CD4-positive, alpha-beta T cell treated with Interleukin-4 for 4 hours (primary cell): ENCODE measurements at places on chromosomes 13 and 19.

- no peak for DNase-seq
These were observed 115.4 kb downstream of the FLT1 start for GRCh38 chr13:28379371-28380083.

DNA sequence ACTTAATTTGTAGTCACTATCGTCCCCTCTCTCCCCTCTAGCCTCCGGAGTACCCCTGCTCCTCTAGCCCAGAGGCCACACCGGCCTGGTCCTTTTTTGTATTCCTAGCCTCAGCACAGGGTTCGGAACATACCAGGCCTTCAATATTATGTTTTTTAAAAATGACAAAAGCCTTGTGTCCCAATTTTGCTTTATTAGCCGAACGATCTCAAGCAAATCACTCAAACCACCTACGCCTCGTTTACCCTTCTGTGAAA, 463 bp upstream of the POMP start:
- no peak for DNase-seq

DNA sequence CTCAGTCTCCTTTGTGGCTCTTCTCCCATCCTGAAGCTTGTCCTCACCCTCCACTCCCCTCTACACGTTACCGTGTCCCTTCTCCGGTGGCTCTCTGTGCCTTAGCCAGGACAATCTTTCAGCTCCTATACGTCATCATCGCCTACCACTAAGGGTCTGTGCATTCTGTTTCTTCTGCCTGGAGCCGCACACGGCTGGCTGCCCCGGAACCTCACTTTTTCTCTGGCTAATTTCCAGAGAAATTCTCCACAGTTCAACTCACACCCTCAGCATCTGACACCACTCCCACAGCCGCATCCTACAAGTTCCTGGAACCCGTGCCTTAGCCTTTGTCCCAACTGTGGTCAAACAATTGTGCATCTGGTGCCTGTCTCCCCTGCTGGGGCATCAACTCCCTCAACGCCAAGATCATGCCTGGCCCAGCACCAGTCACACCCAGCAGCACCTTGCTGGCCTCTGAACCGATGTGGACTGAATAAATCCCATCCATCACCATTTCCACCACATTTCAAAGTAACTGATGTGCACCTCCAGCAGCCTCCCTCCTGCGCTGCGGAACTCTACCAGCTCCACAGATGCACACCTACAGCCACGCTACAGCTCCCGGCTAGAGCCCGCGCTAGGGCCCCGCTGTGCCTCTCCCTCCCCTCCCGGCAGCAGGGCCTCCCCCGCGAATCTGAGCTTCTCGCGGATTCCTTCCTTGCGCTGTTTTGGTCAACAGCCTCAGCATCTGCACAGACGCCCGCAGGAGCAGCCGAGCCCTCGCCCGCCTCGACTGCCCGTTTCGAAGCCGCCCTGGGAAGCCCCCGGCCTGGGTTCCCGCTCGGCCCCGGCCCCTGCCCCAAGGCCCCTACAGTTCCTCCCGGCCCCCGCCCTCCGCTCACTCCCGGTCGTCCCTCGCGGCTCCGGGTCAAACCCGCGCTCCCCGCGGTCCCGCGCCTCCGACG, 689 bp downstream of the DCUN1D2 start:
- DNase-seq, result peak; percentile 11

DNA sequence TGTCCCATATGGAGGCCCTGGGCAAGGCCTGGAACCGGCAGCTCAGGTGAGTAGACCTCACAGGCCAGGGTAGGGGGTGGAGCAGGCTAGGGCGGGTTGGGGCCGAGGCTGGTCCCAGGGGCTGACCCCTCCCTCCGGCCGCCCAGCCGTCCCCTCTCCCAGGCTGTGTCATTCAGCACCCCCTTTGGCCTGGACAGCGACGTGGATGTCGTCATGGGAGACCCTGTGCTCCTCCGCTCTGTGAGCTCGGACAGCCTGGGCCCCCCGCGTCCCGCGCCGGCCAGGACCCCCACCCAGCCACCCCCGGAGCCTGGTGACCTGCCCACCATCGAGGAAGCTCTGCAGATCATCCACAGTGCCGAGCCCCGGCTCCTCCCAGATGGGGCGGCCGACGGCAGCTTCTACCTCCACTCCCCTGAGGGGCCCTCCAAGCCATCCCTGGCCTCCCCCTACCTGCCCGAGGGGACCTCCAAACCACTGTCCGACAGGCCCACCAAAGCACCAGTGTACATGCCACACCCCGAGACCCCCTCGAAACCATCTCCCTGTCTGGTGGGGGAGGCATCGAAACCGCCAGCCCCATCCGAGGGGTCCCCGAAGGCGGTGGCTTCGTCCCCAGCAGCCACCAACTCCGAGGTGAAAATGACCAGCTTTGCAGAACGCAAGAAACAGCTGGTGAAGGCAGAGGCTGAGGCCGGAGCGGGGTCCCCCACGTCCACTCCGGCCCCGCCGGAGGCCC, 16.0 kb downstream of the CAMSAP3 start:
- DNase-seq, result no peak

DNA sequence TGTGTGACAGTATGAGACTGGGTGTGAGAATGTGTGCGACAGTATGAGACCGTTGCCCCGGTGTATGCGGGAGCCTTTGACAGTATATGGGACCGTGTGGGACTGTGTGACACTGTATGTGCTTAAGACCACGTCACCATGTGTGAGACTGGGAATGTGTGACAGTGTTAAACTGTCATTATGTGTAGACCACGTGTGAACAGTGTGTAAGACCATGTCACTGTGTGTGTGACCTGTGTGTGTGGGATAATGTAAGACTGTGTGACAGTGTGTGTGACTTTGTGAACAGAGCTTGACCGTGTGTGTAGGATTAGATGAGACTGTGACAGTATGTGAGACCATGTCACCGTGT, 549 bp downstream of the ZNF583 start:
- peak; percentile 20 for DNase-seq

DNA sequence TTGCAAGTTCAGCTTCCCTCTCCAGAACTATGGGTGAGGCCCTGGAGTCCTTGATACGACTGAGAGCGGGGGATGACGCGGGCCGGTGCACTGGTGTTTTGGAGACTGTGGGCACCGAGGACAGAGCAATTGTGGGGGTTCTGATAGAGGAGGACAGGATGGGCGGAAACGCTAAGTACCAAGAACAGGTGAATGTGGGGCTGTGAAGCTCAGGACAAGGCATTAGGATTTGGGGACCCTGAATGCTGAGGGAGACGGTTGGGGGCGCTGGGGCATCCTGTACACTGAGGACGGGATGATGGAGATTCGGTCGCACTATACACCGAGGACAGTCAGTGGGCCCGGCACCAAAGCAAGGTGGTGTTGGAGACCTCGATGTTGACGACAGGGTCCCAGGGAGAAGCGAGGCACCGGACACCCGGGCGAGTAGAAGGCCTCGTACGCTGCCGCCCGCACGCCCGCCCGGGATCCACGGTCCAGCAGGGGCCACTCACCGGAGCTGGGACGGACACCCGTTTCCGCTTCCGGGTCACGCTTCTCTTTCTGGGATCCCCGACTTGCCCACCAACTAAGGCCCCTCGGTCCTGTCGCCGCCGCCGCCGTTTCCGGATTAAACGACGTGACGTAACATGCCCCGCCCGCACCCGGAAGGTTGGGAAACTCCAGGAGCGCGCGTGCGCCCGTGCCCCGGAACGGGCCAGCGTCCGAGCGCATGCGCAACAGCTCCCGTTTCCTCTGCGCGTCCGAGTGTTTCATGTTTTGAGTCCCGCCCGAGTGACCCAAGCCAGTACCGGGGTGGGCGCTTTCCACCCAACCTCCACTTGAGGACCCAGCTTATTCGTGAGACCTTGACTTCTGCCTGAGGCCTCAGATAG, at the start of gene CHMP2A:
Gene CHMP2A (minus strand): TSS at position 612 of the 875 bp plus-strand sequence. CDS start 893 bp downstream, outside the sequence.
- DNase-seq, result peak; percentile 96

GRCh38 chr19:41363753-41364523, at the start of gene B9D2:
TSS of gene B9D2 (minus strand) at chr19:41364149. CDS start at chr19:41363519, 630 bp downstream.
- peak; percentile 99 for DNase-seq
